Left cardiac atrium (tissue), 4 donors: ENCODE measurements at places on chromosomes 11 and 22. TPM values are rescaled to one million over a fixed set of nuclear protein-coding genes. Genes with fewer than 3 reads are reported as not detected.

Gene TPCN2
- total RNA-seq: 7.3 TPM

Gene UBASH3B
- total RNA-seq: 4.9 TPM

Gene MIAT
- 1.9 TPM for total RNA-seq

DNA sequence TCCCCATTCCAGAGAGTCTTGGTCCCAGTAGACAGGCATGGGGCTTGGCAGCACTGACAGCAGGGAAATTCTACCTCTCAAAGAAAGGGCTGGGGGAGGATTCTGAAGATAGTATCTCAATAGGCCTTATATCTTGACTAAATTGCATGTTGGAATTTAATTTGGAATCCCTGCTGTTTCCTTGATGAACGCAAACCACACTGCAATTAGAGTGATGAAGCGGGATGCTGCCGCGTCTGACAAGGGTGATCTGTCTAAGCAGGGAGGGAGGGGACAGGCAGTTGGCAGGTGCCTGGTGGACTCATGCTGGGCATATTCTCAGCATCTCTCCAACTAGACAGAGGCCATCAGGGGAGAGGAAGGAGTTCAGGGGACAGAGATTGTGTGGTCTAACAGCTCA lies 48.4 kb downstream of the COMMD9 start:
- DNase-seq: no peak

Gene OR51F1
- total RNA-seq: not detected
